ENCODE measurements at places on chromosomes 12 and 14. TPM values are rescaled to one million over a fixed set of nuclear protein-coding genes. Genes with fewer than 3 reads are reported as not detected.

GRCh38 chr12:51942056-51942455, 9.4 kb upstream of the ACVR1B start:
- no peak overlapping the region for H3K4me3 ChIP-seq
- no peaks in the 10 kb centered on the region for H3K36me3 ChIP-seq
- H3K4me1 ChIP-seq = no peaks in the 10 kb centered on the region

- no peaks in the 10 kb centered on the region for H3K27me3 ChIP-seq
- H3K27ac ChIP-seq = no peak overlapping the region
- H3K4me1 ChIP-seq = peaks cover 15% of the 10 kb centered on the region
- H3K4me3 ChIP-seq = no peak overlapping the region
Measured at GRCh38 chr12:92554158-92555073, 148.4 kb upstream of the PLEKHG7 start.

- no peaks in the 10 kb centered on the region for H3K27me3 ChIP-seq
- peaks cover 79% of the 10 kb centered on the region for H3K36me3 ChIP-seq
- H3K27ac ChIP-seq = no peak overlapping the region
- no peak for DNase-seq
- H3K4me3 ChIP-seq = no peak overlapping the region
Measured at GRCh38 chr14:94048691-94049624, 22.8 kb downstream of the OTUB2 start.

DNA sequence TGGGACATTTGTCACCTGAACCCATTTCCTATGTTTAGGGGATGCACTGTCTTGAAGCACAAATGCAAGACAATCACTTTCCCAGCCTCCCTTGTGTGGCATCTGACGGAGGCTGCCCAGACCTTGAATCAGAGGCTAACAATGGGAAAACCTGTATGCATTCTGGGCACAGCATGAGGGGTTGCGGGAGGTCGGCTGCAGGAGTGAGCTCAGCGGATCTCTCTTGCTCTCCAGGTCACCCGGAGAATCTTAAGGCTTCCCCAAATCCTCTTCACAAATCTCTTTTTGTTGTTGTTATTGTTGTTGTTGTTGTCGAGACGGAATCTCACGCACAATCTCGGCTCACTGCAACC, 15.3 kb downstream of the NFKBIA start:
- no peak for DNase-seq
- no peak overlapping the region for H3K4me3 ChIP-seq
- H3K27ac ChIP-seq = no peak overlapping the region
- H3K36me3 ChIP-seq = no peaks in the 10 kb centered on the region
- peaks cover 43% of the 10 kb centered on the region for H3K4me1 ChIP-seq

DNA sequence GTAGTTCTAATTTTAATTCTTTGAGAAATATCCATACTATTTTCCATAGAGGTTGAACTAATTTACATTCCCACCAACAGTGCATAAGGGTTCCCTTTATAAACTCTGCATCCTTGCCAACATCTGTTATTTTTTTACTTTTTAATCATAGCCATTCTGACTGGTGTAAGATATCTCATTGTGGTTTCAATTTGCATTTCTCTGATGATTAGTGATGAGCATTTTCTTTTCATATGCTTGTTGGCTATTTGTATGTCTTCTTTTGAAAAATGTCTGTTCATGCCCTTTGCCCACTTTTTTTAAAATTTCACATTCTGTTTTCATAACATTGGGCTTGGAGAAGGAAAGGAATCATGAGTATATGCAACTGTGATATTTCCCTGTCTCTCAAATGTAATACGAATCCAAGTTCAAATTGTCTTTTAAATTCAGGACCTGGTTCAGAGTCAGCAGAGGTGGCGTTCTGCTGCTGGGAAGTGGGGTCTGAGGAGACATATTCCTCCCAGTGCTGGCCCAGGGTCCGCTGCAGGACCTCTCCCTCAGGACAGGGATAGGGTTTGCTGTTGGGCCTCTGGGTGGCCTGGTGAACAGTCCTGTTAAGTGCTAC, 81.2 kb upstream of the ETV6 start:
- no peaks in the 10 kb centered on the region for H3K27me3 ChIP-seq
- H3K4me3 ChIP-seq = no peak overlapping the region
- no peaks in the 10 kb centered on the region for H3K4me1 ChIP-seq
- no peak for DNase-seq

- peaks cover 5% of the 10 kb centered on the region for H3K36me3 ChIP-seq
- no peaks in the 10 kb centered on the region for H3K27me3 ChIP-seq
- peak overlapping the region; percentile 99 for H3K4me3 ChIP-seq
- DNase-seq = peak; percentile 86
Measured at GRCh38 chr12:103841690-103842584, 903 bp upstream of the NT5DC3 start.

TSHR gene
- not detected for total RNA-seq

RBP5 gene
- not detected for total RNA-seq

Measured in SJSA1 (cell line).